Activated CD4-positive, alpha-beta T cell treated with anti-CD3 and anti-CD28 coated beads, Interleukin-2, amount 10 ng/mL, durations not matched to agents 7 days and 5 days (primary cell): ENCODE measurements at places on chromosomes 1 and 21. TPM values are rescaled to one million over a fixed set of nuclear protein-coding genes. Genes with fewer than 3 reads are reported as not detected.

Gene OR2T33
- not detected for total RNA-seq

Gene TPTE
- not detected for total RNA-seq

Gene USP21
- 34.7 TPM for total RNA-seq

Gene CAMK1G
- not detected for total RNA-seq

Gene BEST4
- total RNA-seq, result 0.42 TPM

DNA sequence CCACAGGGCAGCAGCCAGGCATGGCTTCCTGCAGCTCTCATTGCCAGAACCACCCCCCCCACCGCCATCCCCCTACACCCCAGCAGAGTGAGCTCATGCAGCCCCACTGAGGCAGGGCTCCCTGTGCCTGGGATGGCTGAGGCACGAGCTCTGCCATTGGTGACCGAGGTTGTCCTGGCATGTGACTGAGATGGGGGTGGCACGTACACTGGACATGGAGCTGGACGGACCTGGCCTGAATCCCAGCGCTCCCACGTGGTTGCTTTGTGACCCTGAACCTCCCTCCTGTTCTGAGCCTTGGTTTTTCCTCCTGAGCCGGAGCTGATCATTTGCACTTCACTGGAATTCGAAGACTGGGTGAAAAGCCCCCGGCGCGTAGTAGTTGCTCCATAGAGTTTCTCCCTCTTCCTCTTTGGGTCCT, 28.3 kb downstream of the ALPL start:
- DNase-seq, result no peak

- DNase-seq, result no peak
Measured at GRCh38 chr1:101407505-101408211, 170.8 kb downstream of the S1PR1 start.

GRCh38 chr1:10816233-10816632, 19.8 kb upstream of the CASZ1 start:
- no peak for DNase-seq

DNA sequence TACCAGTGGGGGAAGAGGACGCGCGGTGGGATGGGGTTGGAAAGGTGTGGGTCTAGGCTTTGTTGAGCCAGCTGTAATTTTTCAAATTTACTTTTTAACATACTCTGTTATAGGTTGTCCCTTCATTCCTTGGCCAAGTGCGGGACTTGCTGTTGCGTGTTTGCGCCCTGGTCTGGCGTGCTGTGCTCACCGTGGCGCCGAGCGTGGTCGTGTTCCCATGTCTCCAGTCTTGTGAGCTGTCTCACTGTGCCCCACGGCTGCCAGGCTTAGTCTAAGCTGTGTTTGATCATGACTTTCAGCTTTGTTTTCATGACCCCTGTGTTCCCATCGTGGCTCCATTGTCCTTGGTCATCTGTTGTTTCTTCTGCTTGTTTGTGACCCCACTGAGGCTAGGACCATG, 26.0 kb downstream of the TRAPPC10 start:
- DNase-seq, result no peak

- no peak for DNase-seq
Measured at GRCh38 chr1:56934430-56935060, 31.3 kb downstream of the C8B start.

DNA sequence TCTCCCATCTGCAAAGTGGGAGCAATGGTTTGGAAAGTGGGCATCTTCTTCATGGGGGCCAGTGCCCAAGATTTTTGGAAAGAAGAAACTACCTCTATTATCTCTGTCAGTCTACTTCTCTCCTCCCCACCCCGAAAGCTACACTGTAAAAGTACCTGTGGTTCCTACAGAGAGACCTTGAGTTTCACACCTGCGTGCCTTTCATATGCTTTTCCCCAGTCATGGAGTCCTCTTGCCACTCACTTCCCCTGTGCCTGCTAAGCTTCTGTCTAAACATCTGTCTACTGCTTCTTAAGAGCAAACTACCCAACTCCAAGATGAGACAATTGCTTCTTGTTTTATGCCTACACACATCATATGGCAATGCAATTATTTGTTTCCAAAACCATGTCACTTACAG, 190.9 kb upstream of the L1TD1 start:
- DNase-seq, result no peak

GRCh38 chr1:67743072-67743725, 58.2 kb downstream of the GADD45A start:
- DNase-seq, result no peak

- no peak for DNase-seq
Measured at GRCh38 chr1:8350914-8351684, 33.2 kb downstream of the SLC45A1 start.

DNA sequence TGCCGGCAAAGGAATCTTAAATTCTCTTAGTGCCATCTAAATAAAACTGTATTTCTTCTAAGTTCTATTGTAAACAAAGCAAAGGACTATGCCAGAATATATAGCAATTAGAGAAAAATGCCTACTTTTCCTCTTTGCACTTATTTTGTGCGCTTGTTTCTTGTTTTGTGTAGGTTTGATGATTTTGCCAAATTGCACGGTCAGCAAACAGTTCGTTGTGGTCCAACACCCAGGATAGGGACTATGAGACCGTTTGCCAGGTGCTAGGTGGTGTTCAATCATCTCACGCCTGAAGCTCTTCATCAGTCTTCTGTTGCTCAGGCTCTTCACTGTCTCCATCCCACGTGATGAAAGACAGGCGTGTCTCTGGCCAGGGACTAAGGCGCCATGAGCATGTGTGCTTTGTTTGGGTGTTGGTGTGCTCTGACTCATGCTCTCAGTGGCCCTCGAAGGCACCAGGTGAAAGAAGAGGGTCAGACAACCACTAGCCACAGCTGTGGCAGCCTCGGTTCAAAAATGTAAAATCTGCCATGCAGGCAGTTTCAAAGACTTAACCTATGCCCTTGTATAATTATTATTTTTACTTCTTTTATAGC, 36.9 kb upstream of the KCNE1 start:
- DNase-seq, result no peak

DNA sequence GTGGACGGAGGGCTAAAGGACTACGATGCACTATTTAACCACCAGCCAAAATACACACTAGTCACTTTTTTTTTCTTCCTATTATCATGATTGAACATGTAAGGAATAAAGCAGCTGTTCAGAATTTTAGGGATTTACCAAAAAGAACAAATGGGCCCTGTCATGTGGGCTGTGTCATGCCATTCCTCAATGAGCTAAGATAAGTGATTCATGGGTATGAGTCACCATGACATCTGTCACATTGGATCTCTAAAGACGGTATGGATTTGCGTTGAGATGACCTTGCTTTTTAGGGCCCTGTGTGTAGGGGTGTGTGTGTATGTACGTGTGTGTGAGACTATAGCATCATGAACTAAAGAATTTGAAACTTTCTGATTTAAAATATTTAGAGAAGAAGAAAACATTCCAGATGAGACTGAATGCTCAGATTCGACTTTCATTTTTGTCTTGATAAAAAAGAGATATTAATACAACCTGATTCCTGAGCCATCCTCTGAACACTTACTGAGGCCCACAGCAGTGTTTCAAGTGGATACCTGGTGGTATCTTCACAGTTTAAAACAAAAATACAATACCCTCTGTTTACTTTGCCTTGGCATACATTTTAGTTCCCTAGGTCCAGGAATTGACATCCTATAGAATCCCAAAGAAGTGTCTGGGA, 246.1 kb upstream of the DUSP10 start:
- no peak for DNase-seq

GRCh38 chr1:231355171-231355570, 17.1 kb downstream of the SPRTN start:
- DNase-seq, result no peak

DNA sequence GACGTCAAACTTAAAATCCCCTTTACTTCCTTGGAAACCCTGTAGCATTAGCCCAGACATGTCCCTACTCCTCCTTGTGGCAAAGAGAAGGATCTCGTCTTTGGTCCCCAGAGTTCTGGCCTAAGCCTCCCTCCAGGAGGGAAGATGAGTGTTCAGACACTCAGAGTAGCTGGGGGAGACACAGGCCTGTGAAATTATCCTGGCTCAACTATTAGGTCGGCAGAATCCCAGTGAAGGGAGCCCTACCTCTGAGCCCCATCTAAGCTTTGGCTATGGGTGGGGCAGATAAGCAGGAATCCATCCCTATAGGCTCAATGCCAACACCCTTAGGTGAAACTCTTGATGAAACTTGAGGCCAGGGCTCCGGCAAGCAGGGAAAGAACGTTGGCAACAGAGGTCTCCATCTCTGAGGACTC, 1.7 kb upstream of the SFN start:
- DNase-seq, result no peak

DNA sequence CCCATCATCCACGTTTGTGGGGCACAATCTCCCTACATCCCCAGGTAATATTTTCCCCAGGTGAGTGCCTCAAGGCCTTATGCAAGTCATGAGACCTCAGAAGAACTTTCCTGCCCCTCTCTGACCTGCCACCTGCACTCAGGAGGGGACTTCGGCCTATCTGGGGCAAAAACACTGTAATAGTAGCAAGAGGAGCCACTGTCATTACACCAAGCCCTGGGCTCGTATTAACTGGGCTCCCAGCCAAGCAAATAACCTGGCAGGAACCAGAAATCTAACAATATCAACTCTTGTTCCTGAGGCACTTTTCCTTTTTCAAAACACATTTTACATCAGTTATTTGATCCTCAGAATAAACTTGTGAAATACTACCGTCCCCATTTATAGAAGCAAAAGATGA, 30.9 kb downstream of the LAMB3 start:
- DNase-seq, result no peak
